Right lobe of liver (tissue), 6 donors: ENCODE measurements at places on chromosomes 4 and X. TPM values are rescaled to one million over a fixed set of nuclear protein-coding genes. Genes with fewer than 3 reads are reported as not detected.

ARHGAP36 gene
- not detected for total RNA-seq

GRCh38 chrX:22534643-22535042 is 261.9 kb downstream of the CBLL2 start:
- no peaks in the 10 kb centered on the region for H3K36me3 ChIP-seq
- no peak for DNase-seq
- no peak overlapping the region for H3K27ac ChIP-seq
- no peak overlapping the region for H3K4me3 ChIP-seq
- H3K4me1 ChIP-seq = no peaks in the 10 kb centered on the region

EIF2S3 gene
- 81.1 TPM for total RNA-seq

- H3K27me3 ChIP-seq = no peaks in the 10 kb centered on the region
- no peak for DNase-seq
- H3K36me3 ChIP-seq = no peaks in the 10 kb centered on the region
- no peak overlapping the region for H3K4me3 ChIP-seq
- no peaks in the 10 kb centered on the region for H3K4me1 ChIP-seq
- H3K27ac ChIP-seq = no peak overlapping the region
Measured at GRCh38 chr4:121139533-121140222, 24.4 kb downstream of the TNIP3 start.

- H3K27me3 ChIP-seq = no peaks in the 10 kb centered on the region
- no peak for DNase-seq
- H3K36me3 ChIP-seq = no peaks in the 10 kb centered on the region
- H3K4me3 ChIP-seq = no peak overlapping the region
- no peaks in the 10 kb centered on the region for H3K4me1 ChIP-seq
- no peak overlapping the region for H3K27ac ChIP-seq
Measured at GRCh38 chr4:26611885-26612284, 28.0 kb downstream of the TBC1D19 start.

DNA sequence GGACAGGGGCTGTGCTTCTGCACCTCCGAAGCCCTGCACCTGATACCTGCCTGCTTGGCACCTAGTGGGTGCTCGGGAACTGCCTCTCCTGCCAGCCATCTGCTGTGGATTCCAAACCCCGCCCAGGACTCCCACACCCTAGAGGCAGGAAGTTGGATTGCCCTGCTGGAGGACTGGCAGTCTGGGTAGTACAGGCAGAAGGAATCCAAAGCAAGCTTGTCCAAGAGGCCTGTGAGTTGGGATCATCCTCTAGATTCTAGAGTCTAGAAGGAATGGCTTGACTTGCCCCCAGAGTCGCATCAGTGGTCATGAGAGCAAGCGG is 64.6 kb upstream of the MTM1 start:
- no peaks in the 10 kb centered on the region for H3K36me3 ChIP-seq
- no peaks in the 10 kb centered on the region for H3K27me3 ChIP-seq
- H3K4me1 ChIP-seq = peaks cover 7% of the 10 kb centered on the region
- H3K27ac ChIP-seq = no peak overlapping the region

- H3K36me3 ChIP-seq = no peaks in the 10 kb centered on the region
- no peaks in the 10 kb centered on the region for H3K4me1 ChIP-seq
- DNase-seq = no peak
- H3K27ac ChIP-seq = no peak overlapping the region
- H3K4me3 ChIP-seq = no peak overlapping the region
Measured at GRCh38 chrX:10634392-10635161, 14.2 kb upstream of the MID1 start.

GRCh38 chr4:21744046-21744445 is 204.5 kb downstream of the KCNIP4 start:
- no peaks in the 10 kb centered on the region for H3K36me3 ChIP-seq
- H3K4me3 ChIP-seq = no peak overlapping the region
- H3K27me3 ChIP-seq = no peaks in the 10 kb centered on the region
- H3K4me1 ChIP-seq = no peaks in the 10 kb centered on the region
- H3K27ac ChIP-seq = no peak overlapping the region
- no peak for DNase-seq

- no peak for DNase-seq
- no peaks in the 10 kb centered on the region for H3K36me3 ChIP-seq
- no peaks in the 10 kb centered on the region for H3K27me3 ChIP-seq
- H3K4me3 ChIP-seq = no peak overlapping the region
- no peak overlapping the region for H3K27ac ChIP-seq
Measured at GRCh38 chrX:129496625-129497024, 26.7 kb downstream of the SMARCA1 start.

DNA sequence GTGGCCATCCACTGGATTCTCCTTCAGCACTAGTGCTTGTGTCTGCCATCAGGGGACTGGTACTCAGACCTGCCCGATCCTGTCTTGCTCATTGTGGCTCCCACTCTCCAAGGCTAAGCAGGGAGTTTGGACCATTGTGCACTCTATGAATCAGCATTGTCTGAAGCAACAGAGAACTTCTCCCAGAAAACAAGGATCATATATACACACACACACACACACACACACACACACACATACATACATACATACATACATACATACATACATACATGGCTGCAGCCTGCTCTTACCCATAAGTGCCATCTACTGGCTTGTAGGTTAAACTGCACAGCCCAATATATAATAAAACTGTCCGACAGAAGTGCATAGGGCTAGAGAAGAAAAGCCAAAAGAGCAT is 345.3 kb upstream of the LCORL start:
- H3K36me3 ChIP-seq = no peaks in the 10 kb centered on the region
- no peak overlapping the region for H3K27ac ChIP-seq
- no peak overlapping the region for H3K4me3 ChIP-seq
- H3K27me3 ChIP-seq = no peaks in the 10 kb centered on the region
- no peaks in the 10 kb centered on the region for H3K4me1 ChIP-seq
- DNase-seq = no peak

DNA sequence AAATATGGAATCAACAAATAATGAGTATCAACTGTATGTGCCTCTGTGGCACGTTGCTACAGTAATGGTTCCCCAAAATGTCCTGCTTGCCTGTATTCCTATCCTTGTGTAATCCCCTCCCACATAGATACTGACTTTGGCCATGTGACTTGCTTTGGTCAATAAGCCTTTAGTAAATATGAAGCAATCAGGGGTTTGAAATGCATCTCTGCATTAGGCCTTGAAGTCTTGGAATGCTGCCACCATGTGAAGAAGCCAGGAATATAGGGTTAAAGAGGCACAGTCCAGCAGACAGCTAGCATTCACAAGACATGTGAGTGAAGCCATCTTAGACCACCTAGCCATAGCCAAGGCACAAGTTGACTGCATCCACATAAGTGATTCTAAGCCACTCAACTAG is 190.9 kb downstream of the GABRB1 start:
- H3K4me3 ChIP-seq = no peak overlapping the region
- no peak for DNase-seq
- H3K27ac ChIP-seq = no peak overlapping the region
- no peaks in the 10 kb centered on the region for H3K36me3 ChIP-seq

CCDC110 gene
- total RNA-seq = 0.60 TPM

PIM2 gene
- total RNA-seq = 8.8 TPM

GRCh38 chr4:88719381-88719780 is 21.8 kb upstream of the NAP1L5 start:
- H3K36me3 ChIP-seq = no peaks in the 10 kb centered on the region
- no peak for DNase-seq
- no peak overlapping the region for H3K27ac ChIP-seq
- H3K4me1 ChIP-seq = peaks cover 12% of the 10 kb centered on the region
- H3K27me3 ChIP-seq = no peaks in the 10 kb centered on the region

GRCh38 chr4:153521478-153521877 is 55.3 kb downstream of the TMEM131L start:
- DNase-seq = no peak
- H3K27me3 ChIP-seq = no peaks in the 10 kb centered on the region
- H3K4me1 ChIP-seq = no peaks in the 10 kb centered on the region

GRCh38 chr4:76641351-76641750 is 206.3 kb downstream of the SHROOM3 start:
- no peaks in the 10 kb centered on the region for H3K36me3 ChIP-seq
- no peak overlapping the region for H3K27ac ChIP-seq
- H3K27me3 ChIP-seq = no peaks in the 10 kb centered on the region
- no peak for DNase-seq
- H3K4me3 ChIP-seq = no peak overlapping the region

- no peaks in the 10 kb centered on the region for H3K36me3 ChIP-seq
- H3K27me3 ChIP-seq = no peaks in the 10 kb centered on the region
- DNase-seq = peak; percentile 38
- H3K4me1 ChIP-seq = peaks cover 18% of the 10 kb centered on the region
- H3K27ac ChIP-seq = peak overlapping the region; percentile 95
Measured at GRCh38 chr4:39045827-39046221, 13.6 kb upstream of the TMEM156 start.

CCDC160 gene
- not detected for total RNA-seq

NFKB1 gene
- 13.8 TPM for total RNA-seq

- H3K27me3 ChIP-seq = no peaks in the 10 kb centered on the region
- no peak for DNase-seq
- H3K27ac ChIP-seq = no peak overlapping the region
- no peak overlapping the region for H3K4me3 ChIP-seq
Measured at GRCh38 chrX:7815166-7815805, 27.7 kb upstream of the VCX start.

HERC5 gene
- total RNA-seq = 5.8 TPM

- no peaks in the 10 kb centered on the region for H3K27me3 ChIP-seq
- no peak overlapping the region for H3K4me3 ChIP-seq
- DNase-seq = no peak
- H3K36me3 ChIP-seq = no peaks in the 10 kb centered on the region
- H3K4me1 ChIP-seq = no peaks in the 10 kb centered on the region
Measured at GRCh38 chrX:124435616-124436015, 89.3 kb downstream of the SH2D1A start.

DNA sequence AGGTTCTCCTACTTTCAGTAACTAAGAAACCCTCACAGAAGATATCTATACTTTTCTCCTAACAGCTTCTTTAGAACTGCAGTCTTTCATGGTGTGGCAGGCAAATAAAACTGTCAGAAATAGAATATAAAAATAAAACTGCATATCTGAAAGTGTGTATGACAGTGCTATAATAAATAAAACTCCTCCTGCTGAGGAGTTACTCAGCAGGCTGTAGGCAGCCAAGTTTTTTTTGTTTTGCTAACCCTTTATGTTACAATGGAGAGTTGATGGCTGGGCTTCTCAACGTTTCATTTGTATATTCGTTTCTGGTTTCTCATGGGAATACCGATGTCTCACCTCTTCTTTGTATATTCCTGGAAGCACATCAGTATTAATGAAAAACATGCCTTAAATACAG is 18.2 kb upstream of the UGT2B10 start:
- no peaks in the 10 kb centered on the region for H3K4me1 ChIP-seq
- H3K27me3 ChIP-seq = no peaks in the 10 kb centered on the region
- peak overlapping the region; percentile 64 for H3K27ac ChIP-seq
- H3K36me3 ChIP-seq = no peaks in the 10 kb centered on the region
- H3K4me3 ChIP-seq = no peak overlapping the region

DNAJB14 gene
- 14.9 TPM for total RNA-seq

DNA sequence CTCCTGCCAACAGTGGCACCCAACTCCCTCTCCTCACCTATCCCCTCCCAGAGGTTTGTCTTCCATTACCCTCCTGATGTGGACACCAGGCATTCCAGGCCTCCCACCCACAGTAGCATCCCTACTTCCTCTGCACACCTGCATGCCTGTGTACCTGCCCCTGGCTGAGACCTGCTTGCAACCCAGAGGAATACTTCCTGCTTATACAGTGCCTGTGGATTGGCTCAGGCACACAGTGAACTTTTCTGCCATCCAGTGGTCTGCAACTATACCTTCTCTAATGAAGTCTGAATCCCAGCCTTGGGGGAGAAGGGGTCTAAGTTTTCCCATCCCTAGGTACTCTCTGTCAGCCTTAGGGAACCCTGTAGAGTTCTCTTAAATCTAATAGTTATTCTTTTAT is 169.9 kb downstream of the IQCM start:
- no peaks in the 10 kb centered on the region for H3K36me3 ChIP-seq
- H3K27ac ChIP-seq = no peak overlapping the region
- H3K4me3 ChIP-seq = no peak overlapping the region
- no peak for DNase-seq

DNA sequence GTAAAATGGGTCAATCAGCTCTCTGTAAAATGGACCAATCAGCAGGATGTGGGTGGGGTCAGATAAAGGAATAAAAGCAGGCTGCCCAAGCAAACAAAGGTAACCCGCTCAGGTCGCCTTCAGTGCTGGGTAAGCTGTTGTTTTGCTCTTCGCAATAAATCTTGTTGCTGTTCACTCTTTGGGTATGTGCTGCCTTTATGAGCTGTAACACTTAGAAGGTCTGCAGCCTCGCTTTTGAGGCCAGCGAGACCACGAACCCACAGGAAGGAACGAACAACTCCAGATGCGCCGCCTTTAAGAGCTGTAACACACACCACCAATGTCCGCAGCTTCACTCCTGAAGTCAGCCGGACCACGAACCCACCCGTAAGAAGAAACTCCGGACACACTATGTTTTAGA is 11.5 kb upstream of the CAMK2D start:
- no peak for DNase-seq
- H3K4me1 ChIP-seq = no peaks in the 10 kb centered on the region
- no peaks in the 10 kb centered on the region for H3K36me3 ChIP-seq
- no peaks in the 10 kb centered on the region for H3K27me3 ChIP-seq
- no peak overlapping the region for H3K4me3 ChIP-seq

- H3K4me1 ChIP-seq = no peaks in the 10 kb centered on the region
- no peak for DNase-seq
- no peak overlapping the region for H3K4me3 ChIP-seq
- H3K27me3 ChIP-seq = no peaks in the 10 kb centered on the region
- H3K36me3 ChIP-seq = no peaks in the 10 kb centered on the region
Measured at GRCh38 chr4:170425521-170426143, 335.9 kb upstream of the AADAT start.

GRCh38 chr4:186068581-186069348 is at the start of gene TLR3:
TSS of gene TLR3 (plus strand) at chr4:186069156. CDS start at chr4:186076620, 7,464 bp downstream.
- H3K4me3 ChIP-seq = peak within 1 kb of the TSS; percentile 43
- no peaks in the 10 kb centered on the region for H3K27me3 ChIP-seq
- no peaks in the 10 kb centered on the region for H3K36me3 ChIP-seq
- H3K4me1 ChIP-seq = no peaks in the 10 kb centered on the region

DDX53 gene
- not detected for total RNA-seq

EXOC1L gene
- not detected for total RNA-seq
